ENCODE measurements at places on chromosomes 13 and 19.

DNA sequence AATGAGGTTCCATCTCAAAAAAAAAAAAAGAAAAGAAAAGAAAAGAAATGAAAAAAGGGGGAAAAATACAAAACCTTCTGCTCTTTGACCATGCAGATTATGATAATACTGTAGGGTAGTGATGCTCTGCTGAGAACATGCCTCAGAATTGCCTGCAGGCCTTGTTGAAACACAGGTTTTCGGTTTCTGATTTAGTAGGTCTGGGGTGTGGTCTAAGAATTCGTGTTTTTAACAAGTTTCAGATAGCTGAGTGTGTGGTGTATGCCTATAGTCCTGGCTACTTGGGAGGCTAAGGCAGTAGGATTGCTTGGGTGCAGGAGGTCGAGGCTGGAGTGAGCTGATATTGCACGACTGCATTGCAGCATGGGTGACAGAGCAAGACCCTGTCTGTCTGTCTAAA is 14.9 kb upstream of the CYP2B6 start:
- DNase-seq = no peak

DNA sequence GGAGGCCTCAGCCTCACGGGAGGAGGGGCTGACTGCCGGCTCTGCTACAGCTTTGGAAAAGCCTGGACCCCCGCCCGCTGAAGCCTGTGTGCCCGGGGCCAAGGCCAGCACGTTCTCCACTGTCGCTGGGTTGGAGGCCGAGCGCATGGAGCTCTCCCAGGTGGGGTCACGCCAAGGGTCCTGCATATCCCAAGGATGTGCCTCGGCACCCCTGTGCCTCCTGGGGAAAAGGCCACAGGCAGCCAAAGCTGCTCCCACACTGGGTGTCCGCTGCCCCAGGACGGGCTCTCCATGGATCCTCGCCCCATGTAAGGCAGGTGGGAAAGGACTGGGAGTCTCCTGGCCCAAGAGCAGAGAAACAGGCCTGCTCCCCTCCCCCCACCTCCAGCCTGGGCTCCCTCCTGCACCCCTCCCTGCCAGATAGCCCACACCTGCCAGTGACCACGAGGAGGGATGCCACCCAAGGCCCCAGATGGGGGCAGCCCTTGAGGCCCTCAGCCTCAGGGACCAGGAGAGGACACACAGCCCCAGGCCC is 64.0 kb downstream of the MLLT1 start:
- no peak for DNase-seq

- no peak for DNase-seq
These were observed 113.3 kb upstream of the SPRY2 start for GRCh38 chr13:80454245-80454644.

- DNase-seq = no peak
These were observed 579.5 kb downstream of the DCT start for GRCh38 chr13:93899981-93900380.

- DNase-seq = no peak
These were observed 511.8 kb upstream of the SLITRK1 start for GRCh38 chr13:84393981-84394625.

GRCh38 chr13:45886466-45886865 is 34.9 kb upstream of the SIAH3 start:
- DNase-seq = no peak

DNA sequence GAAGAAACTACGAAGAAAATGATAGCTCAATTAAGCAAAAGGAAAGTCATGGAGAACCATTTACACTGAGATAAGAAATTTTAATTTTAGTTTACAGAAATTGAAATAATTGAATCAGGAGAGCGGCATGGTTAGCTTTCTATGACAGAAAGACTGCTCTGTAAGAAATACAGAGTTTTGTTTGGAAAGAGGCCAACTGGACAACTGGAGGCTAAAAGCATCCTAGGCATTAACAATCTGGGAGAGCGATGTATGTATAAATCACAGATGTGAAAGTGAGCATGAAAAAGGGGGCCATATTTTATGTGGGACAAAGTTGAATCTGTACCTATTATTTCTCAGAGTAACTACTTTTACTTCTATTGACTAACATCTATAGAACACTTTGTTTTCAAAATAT is 1608.8 kb upstream of the PCDH20 start:
- DNase-seq = no peak

GRCh38 chr13:88958821-88959220 is 1287.7 kb downstream of the SLITRK5 start:
- DNase-seq = no peak

DNA sequence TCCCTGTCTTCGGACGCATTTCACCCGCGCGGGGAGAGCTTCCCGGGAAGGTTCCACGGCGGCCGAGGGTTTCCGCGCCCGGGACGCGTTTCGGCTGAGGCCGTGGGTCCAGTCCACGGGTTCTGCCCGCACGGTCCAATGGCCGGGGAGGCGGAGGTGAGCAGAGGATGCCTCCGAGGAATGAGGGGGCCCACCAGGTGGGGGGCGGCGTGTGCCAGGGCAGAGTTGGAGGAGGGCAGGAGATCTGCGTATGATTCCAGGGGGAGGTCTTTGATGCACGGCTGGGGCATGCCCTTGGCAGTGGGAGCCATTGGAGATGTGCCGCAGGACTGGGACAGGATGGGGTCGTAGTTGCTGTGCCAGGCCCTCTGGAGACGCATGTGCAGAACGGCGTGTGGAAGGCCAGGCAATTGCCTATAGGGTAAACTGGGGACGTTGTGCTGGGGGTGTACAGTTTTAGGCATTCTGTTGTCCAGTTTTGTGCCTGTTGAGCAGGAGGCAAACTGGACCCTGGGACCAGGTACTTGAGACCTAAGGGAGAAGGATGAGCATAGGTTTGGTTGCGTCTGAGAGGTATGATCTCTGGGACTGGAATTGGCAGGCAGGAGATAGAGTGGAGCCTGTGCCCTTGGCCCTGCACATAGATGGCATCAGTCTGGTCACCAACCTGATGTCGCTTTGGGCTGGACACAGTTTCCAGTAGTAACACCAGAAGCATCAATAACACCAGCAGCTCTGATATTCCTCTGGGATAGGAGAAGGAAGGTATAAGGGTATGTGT is 751 bp downstream of the ZNF584 start:
- no peak for DNase-seq

- DNase-seq = no peak
These were observed 6.0 kb downstream of the MAG start for GRCh38 chr19:35297922-35298321.

DNA sequence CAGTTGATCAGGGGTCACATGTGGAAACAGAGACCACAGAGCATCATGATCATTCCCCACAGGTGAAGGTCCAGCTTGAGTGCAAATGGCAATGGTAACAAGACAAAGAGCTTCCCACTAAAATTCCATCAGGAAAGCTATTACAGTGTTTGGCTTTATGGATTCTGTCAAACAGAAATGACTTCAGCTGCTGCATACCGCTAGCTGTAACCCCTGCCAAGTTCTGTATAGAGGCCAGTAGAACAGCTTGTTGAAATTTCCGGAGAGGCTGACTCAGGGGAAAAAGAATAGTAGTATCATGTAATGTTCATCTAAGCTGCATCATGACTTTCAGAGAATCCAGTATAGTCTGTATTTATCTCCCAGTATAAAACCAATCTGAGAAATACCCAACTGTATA is 1704.7 kb downstream of the SLITRK5 start:
- no peak for DNase-seq

DNA sequence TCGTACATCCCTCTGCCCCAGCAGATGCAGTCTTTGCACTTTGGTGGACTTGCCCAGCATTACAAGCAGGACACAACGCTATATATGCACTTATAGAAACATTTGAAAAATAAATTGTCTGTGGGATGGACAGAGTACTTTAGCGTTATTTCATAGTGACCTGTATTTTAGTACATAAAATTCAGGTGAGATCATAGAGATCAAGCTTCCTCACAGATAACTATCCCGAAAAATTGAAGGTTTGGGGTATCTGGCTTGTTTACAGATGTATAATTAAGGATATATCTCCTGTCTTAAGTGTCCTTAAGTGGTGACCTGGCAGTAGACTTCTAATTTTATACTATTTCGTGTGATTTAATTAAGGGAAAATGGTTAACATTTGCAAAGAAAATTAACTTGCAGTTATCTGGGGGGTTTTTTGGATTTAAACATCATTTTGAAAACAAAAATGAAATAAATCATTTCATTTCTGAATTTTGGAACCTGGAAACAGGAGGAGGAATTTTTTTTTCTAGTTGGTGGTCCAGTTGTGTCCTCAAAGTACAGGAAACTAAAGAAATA is 977 bp upstream of the MAB21L1 start:
- no peak for DNase-seq

DNA sequence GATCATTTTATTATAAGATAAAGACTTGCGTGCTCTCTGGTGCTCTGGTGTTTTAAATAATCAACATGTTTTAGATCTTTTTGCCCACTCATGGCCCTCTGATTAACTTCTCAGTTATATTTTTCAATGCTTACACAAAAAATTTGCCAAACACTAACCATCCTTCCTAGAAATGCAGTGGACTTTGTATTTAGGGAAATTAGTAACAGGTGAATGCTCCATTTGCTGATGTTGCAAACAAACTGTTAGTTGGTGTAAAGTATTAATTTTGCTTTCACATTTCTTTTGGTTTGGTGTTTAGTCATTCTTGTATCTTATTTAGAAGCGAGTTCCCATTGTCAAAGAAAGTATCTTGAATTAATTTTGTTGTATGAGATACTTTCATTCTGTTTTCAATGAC is 2.7 kb downstream of the KL start:
- DNase-seq = no peak

DNA sequence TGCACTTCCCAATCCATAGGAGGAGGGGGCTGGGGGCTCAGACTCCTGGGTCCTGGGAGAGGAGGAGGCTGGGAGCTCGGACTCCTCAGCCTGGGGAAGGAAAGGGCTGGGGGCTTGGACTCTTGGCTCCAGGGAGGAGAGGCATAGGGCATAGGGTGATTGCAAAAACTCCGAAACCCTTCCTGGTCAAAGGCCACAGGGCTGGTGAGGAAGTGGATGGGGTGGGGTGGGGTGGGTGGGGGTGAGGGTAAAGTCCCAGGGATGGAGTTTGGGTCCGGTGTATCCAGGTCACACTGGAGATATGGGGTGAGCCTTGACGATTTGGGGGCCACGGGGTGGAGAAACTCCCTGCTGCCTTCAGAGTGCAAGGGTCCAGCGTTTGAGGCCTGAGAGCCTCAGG is 2.8 kb downstream of the MYH14 start:
- no peak for DNase-seq

DNA sequence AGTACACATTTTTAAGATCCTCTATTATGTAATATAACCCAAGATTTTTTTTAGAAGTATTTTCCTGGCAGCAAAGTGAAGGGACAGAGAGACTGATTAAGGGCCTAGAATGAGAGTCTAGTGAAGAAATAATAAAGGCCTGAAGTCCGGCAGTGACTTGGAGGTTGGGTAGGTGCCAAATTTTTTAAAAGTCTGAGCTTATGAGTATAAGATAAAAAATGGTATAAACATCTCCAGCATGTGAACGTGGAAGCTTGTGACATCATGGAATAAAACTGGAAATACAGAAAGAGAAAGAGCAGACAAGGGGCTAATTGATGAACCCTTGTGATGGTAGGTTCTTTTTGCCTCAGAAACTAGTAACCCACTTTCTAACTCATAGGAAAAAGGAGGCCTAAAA is 174.6 kb downstream of the SUCLA2 start:
- no peak for DNase-seq

GRCh38 chr13:31064636-31065035 is 97.1 kb downstream of the HSPH1 start:
- DNase-seq = no peak

- DNase-seq = no peak
These were observed 51.4 kb downstream of the RAP2A start for GRCh38 chr13:97485320-97485719.
